ENCODE measurements at places on chromosomes 3 and 15. TPM values are rescaled to one million over a fixed set of nuclear protein-coding genes. Genes with fewer than 3 reads are reported as not detected.
A peak's percentile ranks its signal among the peaks of the same experiment; 100 is the strongest.

LRRC3B gene
- total RNA-seq, result not detected

GOLGA8S gene
- total RNA-seq, result not detected

- DNase-seq, result peak; percentile 51
These were observed 6.6 kb upstream of the RAB11A start for GRCh38 chr15:65862682-65863081.

ACAN gene
- total RNA-seq, result 0.05 TPM

NANOGP8 gene
- total RNA-seq, result not detected

AADAC gene
- not detected for total RNA-seq

- no peak for DNase-seq
These were observed 11.0 kb upstream of the MUSTN1 start for GRCh38 chr3:52845691-52846431.

GRCh38 chr3:139674571-139675260, 3.1 kb downstream of the NMNAT3 start:
- DNase-seq, result no peak

Measured in myocyte (in vitro differentiated cells).